Ammon's horn (tissue), 1 donor: ENCODE measurements at places on chromosomes 5 and 9.

GRCh38 chr5:38803246-38803645 lies 42.6 kb upstream of the OSMR start:
- no peak for DNase-seq

- DNase-seq: peak; percentile 95
Measured at GRCh38 chr9:114397848-114398605, 10.2 kb upstream of the AKNA start.

DNA sequence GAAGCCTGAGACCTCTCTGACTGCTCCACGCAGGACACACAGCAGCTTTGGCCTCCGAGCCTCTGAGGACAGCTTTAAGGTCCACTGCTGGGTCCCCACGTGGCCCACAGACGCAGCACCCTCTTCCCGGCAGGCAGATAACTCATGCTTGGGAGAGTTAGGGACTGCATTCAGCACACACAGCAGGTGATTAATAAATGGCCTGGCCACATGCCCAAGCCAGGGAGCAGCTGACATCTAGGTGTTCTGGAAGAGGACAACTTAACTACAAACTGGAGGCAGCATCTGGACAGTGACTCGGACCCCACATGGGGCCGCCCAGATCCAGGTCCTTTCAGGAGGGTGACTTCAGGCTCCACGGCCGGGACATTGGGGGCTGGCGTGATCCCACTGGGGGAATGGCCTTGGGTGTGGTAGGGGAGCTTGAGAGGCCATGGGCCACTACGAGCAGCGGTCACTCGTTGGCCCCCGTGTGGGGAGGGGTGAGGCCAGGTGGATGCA lies 11.3 kb downstream of the NINJ1 start:
- DNase-seq: peak; percentile 1

- no peak for DNase-seq
Measured at GRCh38 chr5:173535166-173535975, 81.1 kb downstream of the BOD1 start.

- no peak for DNase-seq
Measured at GRCh38 chr9:111868475-111868874, 28.1 kb upstream of the UGCG start.

- no peak for DNase-seq
Measured at GRCh38 chr9:92064711-92065110, 50.5 kb downstream of the SPTLC1 start.

DNA sequence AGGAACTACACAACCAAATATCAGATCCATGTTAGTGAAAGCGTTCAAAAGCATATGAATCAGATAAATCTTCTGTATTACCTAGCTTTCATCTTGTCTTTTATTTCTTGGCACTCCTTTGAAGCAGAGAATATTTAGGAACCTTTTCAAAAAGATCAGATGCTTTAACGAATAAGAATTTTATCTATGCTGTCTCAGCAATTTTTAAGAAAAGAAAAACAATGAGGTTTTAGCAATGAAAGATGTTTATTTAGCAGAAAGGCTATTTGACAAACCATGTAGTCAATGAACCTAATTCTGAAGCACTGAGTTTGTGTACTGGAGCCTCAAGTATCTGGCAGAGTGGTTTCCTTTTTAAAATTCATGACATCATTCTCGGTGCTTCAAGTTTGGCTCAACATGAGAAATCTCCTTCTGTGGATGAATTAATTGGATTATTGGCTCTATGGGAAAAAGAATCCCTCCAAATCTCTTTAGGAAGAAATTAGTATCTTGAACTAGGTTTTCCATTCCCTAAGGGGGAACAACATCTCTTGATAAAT lies 534.7 kb downstream of the CAAP1 start:
- peak; percentile 30 for DNase-seq

GRCh38 chr9:133958756-133959155 lies 33.4 kb downstream of the VAV2 start:
- DNase-seq: no peak

DNA sequence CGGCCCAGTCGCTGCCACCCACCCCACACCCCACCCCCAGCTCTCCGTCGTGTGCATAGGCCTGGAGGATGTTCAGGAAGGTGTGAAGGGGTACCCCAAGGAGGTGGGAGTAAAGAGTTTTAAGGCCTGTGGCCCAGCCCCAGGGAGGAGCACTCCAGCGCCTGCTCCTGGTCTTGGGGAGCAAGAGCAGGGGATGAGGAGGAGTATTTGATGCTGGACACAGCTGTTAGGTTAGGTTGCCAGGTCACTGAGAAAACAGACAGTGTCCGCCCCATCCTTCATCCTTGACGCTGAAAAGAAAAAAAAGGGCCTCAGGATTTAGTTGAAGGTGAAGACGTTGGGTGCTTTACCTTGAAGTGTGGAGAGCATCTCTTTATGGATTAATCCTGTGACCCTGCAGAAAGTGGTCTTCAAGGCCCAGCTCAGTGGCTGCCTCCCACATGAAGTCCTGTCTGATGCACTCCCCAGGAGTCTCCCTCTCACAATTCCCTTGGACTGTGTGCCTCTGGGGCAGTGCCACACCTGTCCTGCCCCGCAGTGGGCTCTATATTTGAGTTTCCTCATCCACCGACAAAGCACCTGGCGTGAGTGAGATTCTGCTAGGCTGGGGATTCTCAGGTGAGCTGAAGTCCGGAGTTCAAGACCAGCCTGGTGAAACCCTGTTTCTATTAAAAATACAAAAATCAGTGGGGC lies 101.8 kb downstream of the SPRY4 start:
- DNase-seq: no peak

- peak; percentile 83 for DNase-seq
Measured at GRCh38 chr9:79477955-79478771, 93.6 kb upstream of the TLE4 start.

DNA sequence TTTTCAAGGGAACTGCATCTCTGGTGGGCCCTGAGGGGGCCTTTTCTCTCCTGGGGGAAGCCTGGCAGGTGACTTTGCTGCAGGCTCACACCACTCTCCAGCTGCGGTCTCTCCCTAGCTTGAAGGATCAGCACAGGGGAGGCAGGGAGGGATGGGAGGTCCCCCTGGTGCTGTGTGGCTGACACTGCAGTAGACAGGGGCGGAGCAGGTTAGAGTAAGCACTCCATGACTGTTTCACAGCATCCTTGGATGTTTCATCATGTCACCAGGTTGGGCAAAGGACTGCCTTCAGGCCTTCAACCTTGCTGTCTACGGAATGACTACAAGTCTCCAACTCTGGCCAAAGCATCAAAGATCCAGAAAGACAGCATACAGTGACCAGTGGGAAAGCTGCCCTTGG lies 470.7 kb downstream of the CDK5RAP2 start:
- no peak for DNase-seq

DNA sequence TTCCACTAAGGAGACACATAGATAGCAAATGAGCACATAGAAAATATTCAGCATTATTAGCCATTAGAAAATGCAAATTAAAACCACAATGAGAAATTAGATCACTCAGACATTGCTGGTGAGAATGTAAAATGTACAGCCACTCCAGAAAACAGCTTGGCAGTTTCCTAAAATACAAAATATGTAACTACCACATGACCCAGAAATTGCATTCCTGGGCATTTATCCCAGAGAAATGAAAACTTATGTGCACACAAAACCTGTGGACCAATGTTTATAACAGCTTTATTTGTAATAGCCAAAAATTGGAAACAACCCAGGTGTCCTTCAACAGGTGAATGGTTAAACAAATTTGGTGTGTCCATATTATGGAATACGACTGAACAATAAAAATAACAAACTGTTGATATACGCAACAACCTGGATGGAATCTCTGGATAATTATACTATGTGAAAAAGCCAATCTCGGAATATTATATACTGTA lies 34.8 kb upstream of the SHC3 start:
- no peak for DNase-seq

- DNase-seq: no peak
Measured at GRCh38 chr5:91135475-91136248, 247.5 kb downstream of the ARRDC3 start.

DNA sequence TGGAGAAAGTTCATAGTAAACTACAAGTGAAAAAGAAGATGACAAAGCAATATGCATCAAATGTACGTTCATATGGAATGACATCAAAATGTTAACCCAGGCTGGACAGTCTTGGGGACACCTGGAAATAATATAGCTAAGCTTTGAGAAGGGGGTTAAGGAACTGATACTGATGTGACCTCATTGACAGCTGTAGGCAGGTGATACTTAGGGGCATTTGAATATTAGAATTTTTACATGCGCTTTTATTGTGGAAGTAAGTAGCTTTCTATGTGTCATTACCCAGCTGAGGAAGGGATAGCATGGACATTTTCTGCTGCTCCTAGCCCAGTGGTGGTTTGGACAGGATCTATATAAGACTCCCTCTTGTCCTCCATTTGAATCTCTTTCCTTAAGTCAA lies 299.7 kb downstream of the CWC27 start:
- DNase-seq: no peak

GRCh38 chr9:110160123-110160522 lies 47.8 kb downstream of the C9orf152 start:
- no peak for DNase-seq

- no peak for DNase-seq
Measured at GRCh38 chr5:137078171-137078665, 420.9 kb downstream of the SPOCK1 start.

DNA sequence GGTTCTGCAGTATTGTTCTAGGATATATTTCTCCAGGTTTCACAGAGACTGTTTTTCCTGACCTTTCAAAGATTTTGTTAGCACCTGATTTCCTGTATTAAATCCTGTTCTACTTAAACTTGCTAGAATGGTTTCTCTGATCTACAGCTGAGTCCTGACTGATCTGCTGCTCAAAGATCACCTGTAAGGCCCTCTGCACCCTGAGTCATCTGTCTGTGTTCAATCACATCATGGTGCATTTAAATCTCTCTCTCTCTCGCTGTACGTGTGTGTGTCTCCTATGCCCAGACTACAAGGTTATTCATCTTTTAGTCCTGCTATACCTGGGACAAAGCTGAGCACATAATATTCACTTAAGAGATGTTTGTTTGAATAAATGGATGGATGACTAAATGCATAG lies 13.3 kb upstream of the C5orf63 start:
- DNase-seq: no peak

- DNase-seq: no peak
Measured at GRCh38 chr5:178492278-178492677, 97.9 kb downstream of the COL23A1 start.

GRCh38 chr5:154784856-154785255 lies 29.7 kb downstream of the LARP1 start:
- no peak for DNase-seq

DNA sequence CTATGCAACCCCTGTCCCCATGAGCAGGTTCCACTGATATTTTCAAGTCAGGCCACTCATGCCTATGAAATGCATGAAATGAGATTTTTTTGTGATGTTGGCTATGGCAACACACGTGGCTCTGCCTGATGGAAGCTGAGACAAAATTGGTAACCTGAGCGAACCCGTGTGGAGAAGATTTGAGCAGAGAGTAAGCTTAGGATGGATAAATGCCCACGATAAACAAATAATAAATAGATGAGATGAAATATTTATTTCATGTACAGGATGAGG lies 153.4 kb upstream of the IER5L start:
- no peak for DNase-seq

DNA sequence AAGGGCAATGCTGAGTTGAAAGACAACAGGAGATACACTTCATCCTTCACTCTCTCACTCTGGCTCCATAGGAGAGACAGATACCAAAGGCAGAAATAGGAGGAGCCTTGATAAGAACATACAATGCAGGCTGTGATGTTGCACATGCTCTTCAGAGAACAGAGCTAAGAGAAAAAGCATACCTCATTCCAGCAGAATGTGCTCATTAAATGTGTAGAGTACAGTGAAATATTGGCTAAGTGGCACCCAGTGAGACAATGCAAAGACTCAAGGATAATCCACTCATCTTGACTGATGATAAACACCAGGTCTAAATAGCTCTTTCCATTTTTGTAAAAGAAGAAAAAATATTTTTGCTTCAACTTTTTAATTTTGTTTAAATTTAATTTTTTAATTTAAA lies 139.7 kb downstream of the OR2K2 start:
- no peak for DNase-seq

DNA sequence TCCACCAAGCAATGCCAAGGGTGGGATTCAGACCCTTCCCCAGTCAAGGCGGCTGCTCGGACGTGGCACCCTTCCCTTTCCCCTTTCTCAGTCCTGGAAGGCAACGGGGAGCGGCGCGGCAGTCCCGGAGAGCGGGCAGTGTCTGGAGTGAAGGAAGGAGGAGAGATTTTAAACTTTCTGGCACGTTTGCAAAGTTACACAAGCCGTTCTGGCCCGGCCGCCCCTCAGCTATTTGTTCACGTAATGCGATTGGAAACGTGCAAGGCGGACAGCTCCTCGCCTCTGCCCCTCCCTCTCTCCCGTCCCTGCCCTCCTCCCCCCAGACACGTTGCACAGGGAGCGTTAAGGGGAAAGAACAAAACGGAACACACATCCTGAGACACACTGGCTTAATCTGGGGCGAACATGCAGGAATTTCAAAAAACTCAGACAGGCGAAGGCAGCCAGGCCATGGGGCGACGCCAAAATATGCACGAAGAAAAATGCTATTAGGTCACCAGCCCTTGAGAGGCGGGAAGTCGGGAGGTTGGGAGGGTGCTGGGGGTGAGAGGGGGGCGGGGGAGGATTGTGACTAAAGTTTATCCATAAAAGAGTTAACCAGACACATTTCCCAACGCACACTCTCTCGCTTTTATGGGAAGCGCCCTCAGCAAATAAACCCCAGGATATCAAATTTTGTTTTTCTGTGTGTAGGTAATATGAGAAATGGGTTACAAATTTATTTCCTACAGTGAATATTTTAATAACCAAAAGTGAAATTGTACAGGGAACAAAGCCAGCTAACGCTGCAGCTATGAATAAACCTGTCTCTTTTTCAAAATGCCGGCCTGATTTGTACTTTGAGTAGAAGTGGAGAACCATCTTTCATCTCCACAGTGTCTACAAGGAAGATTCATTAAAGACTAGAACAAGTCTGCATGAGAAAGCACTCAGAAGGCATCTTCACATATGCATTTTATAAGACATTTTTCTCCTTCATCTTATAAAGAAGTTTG lies at the start of gene LOX:
LOX (minus strand) TSS at position 144 of the 995 bp plus-strand sequence. CDS start 274 bp downstream, outside the sequence.
- DNase-seq: peak; percentile 18

DNA sequence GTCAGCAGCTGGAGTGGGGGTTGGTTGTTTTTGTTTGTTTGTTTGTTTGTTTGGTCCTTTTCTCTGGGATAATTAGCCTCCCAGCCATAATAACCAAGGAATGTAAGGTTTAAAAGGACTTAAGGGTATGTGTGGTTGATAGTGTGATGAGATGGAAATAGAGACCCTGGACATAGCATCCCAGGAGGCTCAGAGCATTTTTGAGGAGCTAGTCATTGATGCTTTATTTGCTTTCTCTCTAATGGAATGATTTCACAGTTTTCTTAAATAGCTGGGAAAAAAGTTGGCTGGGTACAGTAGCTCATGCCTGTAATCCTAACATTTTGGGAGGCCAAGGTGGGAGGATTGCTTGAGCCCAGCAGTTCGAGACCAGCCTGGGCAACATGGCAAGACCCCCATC lies 45.1 kb downstream of the TTC1 start:
- DNase-seq: no peak
